Right renal cortex interstitium (tissue), 3 donors: ENCODE measurements at places on chromosomes 7 and 10.

DNA sequence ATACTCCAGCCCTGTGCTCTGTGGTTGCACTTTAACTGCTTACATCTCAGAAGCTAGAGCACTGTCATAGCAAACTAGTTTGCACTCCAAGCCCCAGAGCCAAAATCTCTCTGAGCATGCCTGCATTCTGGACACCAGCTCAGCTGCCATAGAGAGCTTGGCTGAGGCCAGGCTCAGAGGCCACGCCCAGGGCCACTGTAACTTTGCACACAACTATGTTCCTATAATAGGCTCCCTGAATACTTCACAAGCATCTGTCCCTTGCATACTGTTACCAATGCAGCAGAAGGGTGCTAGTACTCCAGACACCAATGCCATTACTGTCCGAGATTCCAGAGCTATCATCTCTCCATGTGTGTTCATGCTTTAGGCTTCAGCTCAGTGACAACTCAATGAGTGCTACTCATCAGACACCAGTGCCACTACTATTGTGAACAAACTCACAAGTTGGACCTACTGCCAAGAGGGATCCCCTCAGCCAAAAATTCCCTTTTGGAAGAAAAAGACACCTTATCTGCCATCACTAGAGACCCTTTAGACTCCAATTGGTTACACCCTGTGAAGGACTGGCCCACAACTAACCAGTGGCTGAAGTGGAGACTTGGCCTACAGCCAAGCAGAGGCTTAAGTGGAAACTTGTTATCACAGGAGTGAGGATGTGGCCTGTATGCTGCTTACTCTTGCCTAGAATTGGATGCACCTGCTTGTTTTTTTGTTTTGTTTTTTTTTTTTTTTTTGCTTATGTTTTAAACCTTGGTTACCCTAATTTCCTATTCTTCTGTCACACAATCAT lies 211.6 kb upstream of the MAGI2 start:
- no peak for DNase-seq

GRCh38 chr7:128299109-128299607 lies 44.5 kb downstream of the RBM28 start:
- DNase-seq: no peak

- DNase-seq: no peak
These were observed 50.3 kb upstream of the CABCOCO1 start for GRCh38 chr10:61612450-61612849.

GRCh38 chr7:151839451-151839921 lies 37.4 kb downstream of the PRKAG2 start:
- DNase-seq: no peak

DNA sequence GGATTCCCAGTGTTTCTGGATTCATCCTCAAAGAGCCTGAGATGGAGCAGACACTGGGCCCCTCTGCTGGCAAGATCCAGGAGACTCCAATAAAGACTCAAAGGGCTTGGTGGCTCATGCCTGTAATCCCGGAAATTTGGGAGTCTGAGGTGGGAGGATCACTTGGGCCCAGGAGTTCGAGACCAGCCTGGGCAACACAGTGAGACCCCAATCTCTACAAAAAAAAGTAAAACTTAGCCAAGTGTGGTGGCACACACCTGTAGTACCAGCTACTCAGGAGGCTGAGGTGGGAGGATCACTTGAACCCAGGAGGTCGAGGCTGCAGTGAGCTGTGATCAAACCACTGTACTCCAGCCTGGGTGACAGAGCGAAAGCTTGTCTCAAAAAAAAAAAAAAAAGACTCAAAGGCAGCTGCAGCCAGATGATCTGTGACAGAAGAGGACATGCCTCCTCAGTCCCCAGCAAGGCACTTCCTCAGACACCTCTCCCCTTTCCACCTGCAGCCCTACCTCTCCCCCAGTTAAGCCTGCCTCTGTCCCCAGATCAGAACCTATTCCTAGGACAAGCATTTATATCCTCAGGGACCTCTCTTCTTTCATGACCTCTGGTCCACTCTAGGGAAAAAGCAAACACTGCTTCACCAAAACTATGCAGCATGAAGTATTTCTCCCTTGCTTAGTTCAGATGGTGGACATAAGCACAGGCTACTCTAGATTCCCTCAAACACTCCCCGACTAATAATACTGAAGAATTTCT lies 27.9 kb downstream of the PDLIM1 start:
- DNase-seq: no peak
